ENCODE measurements at places on chromosomes 1 and 21.

DNA sequence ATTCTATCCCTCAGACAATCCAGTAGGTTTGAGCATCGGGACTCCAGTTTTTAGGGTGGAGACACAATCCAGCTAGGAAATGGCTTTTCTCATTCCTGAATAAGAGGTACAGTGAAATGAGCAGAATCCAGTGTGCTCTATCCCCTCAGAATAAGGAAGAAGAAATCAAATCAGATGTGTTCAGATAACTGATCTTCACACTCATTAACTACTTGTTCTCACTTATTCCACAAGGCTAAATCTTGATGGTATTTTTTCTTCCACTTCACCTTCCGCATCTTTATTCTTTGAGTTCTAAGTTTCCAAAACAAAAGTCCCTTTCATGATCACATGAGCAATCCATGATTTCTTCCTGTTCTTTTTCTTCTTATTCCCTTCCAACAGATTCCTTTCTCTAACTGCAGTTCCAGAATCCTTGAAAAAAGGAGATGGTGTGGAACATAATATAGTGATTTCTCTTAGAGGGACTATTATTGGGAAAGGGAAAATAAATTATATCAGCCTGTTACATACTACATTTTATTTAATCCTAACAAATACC, 1.7 kb downstream of the SYT11 start:
- no peak for DNase-seq

DNA sequence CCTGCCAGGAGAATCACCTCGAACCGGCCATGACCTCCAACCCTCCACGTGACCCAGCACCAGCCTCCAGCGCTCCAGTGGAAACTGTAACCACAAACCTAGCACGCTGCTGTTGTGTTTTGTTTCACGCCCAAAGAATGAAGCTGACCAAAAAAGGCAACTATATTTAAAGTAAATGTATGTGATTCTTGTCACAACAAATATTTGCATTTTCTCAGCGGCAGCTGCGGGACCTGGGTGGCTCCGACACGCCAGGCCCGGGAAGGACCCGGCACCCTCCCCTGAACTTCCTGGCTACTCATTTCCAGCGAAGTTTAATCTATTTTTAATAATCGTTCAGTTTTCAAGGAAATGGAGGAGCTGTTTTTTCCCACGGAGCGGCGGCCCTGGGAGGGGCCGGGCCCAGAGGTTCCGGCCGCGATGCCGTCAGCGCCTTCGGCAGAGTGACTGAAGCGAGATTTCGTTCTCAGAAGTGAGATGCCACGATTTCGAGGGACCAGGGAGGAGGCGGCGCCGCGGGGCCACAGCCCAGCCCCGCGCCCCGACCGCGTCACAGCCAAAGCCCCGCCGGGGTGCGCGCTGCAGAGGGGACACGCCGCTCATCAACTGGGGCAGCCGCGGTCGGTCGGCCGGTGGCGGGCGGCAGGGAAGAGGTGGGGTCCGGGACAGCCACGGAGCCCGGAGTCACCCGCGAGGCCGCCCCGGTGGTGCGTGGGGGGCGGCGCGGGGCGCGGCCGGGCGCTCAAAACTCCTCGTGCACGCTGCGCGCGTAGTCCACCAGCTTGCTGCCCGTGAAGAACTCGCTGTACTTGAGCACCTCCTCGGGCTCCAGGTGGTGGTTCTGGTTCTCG, 3.0 kb upstream of the TNFRSF4 start:
- no peak for DNase-seq

GRCh38 chr1:208985231-208985630, 598.3 kb upstream of the CAMK1G start:
- no peak for DNase-seq

DNA sequence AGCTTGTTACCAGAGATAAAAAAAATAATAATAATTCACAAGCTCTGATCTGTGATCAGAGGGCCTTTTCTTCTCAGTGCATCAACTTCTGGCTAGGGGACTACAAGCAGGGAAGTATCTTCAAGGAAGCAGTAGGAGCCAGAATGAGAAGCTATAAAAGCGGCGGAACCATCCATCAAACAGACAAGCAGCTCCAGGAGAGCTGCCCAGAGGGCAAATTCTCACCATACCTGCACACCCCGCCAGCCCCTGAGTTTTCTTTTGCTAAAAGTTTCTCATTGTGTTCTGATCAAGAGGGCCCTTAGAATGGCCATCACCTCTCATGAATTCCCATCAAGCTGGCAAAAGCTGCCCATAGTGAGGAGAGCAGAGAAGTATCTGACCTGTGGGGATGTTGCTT, 99.4 kb downstream of the SMYD2 start:
- DNase-seq, result no peak

DNA sequence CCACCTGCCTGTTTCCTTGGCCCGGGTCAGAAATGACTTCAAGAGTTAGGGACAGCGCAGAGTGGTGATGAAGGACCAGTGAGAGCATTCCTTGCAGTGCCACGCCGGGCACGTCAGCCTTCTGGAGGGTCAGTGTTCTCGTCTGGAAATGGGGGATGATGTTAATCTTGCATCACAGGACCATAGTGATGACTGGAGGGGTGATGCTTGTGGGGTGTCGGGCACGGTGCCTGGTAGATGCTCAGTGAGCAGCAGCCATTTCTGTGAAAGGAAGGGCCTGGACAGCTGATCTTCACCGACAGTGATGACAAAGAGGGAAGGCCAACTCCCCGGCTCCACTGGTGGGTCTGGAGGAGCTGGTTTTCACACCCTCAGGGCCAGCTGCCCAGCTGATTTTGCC, 56.2 kb downstream of the DDX20 start:
- no peak for DNase-seq

GRCh38 chr1:153790966-153791647, 15.9 kb downstream of the SLC27A3 start:
- no peak for DNase-seq

GRCh38 chr1:28898405-28898881, 15.9 kb upstream of the EPB41 start:
- no peak for DNase-seq

Data from stimulated activated effector memory CD8-positive, alpha-beta T cell treated with anti-CD3 and anti-CD28 coated beads, Interleukin-12 subunit alpha, Interleukin-12 subunit beta, amount 100 ng/mL, for 72 hours (primary cell).